MM.1S (cell line): ENCODE measurements at places on chromosomes 5 and 9.

GRCh38 chr9:130639124-130639765 lies 25.1 kb upstream of the PRDM12 start:
- no peak overlapping the region for H3K4me3 ChIP-seq
- no peak overlapping the region for H3K27ac ChIP-seq
- H3K4me1 ChIP-seq, result no peaks in the 10 kb centered on the region
- H3K27me3 ChIP-seq, result 0 out of 2 replicates have a peak, but pooled peaks cover 2% of the 10 kb centered on the region

DNA sequence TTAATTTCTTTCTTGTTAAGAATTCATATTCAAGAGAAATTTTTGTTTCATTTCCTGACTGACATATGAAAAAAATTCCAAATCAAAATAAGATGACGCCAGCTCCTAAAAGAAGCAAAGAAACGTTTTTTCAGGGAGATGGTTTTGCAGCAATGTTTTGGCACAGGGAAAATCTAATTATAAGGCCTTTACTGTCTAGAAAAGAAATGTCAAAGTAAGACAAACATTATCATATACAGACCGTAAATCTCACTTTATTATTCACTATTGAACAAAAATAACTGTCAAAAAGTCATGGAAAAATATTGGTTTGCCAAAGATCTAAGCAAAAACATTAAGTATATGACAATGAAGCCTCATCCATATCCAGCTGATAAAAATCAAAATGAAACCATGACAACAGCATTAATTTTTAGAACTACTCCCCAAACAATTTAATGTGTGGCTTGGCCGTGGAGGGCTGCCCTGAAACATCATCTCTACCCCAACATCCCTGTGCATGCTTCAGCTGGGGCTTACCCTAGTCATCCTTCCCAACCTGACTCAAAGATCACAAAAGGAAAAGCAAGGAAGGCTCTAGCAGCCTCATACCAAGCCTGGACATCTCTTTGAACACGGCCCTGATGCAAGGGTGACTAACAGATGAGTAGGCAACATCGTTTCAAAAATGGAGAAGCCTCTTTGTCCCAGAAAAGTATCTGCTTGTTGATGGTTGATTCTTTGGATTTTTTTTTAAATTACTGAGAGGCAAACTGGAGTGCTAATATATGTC lies 95.6 kb downstream of the ARSB start:
- H3K36me3 ChIP-seq, result no peaks in the 10 kb centered on the region
- no peak for DNase-seq
- no peaks in the 10 kb centered on the region for H3K27me3 ChIP-seq
- H3K27ac ChIP-seq, result no peak overlapping the region

- no peaks in the 10 kb centered on the region for H3K36me3 ChIP-seq
- no peak for DNase-seq
- H3K27me3 ChIP-seq, result no peaks in the 10 kb centered on the region
- H3K4me1 ChIP-seq, result no peaks in the 10 kb centered on the region
- no peak overlapping the region for H3K4me3 ChIP-seq
These were observed 246.4 kb downstream of the FAM114A2 start for GRCh38 chr5:153792305-153792704.

- H3K36me3 ChIP-seq, result no peaks in the 10 kb centered on the region
- peaks cover 11% of the 10 kb centered on the region for H3K27me3 ChIP-seq
- peak overlapping the region; percentile 50; the same call in 1 of the 2 replicates for H3K27ac ChIP-seq
- no peak for DNase-seq
- H3K4me1 ChIP-seq, result peaks cover 16% of the 10 kb centered on the region
These were observed 782 bp upstream of the CDC20B start for GRCh38 chr5:55173687-55174230.
